Activated T-helper 1 cell treated with anti-CD3 and anti-CD28 coated beads, Interleukin-12 subunit alpha, Interleukin-12 subunit beta, Interleukin-2, Interleukin-4 antibody, amounts not matched to agents 30 ng/mL and 10 ng/mL and 1 ng/mL, durations not matched to agents 14 hours and 24 hours and 36 hours (primary cell): ENCODE measurements at places on chromosomes 4 and X.

- no peak for DNase-seq
These were observed 29.9 kb upstream of the FOXR2 start for GRCh38 chrX:55593296-55593695.

DNA sequence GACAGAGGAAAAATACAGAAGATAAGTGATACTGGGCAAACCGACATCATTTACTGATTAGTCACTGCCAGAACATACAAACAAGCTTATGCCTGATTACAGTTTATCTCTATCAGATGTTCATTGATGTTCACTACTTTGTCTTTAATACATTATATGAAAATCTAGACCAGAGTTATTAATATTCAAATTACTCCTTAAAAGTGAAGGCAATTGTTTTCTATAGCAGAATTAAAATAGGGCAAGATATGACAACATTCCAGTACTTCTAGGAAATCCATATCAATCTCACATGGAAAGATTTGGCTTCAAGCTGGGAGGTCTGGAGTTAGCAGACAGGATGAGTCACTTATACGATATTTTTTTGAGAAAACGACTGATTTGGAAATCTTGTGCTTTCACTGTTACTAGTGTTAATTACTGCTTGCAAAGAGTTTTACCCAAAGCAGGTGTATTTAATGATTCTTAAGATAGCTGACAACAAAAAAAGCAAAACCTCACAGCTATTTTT lies 31.8 kb downstream of the HPGD start:
- DNase-seq, result no peak

DNA sequence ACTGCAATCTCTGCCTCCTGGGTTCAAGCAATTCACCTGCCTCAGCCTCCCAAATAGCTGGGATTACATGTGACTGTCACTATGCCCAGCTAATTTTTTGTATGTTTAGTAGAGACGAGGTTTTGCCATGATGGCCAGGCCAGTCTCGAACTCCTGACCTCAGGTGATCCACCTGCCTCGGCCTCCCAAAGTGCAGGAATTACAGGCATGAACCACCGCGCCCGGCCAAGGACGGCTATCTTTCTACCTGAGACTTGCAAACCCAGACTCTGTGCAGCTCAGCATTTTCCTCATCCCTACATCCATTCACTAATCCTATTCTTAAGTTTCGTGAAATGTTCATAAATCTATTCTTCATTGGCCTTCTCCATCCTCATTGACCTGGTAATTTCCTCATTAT lies 330.0 kb downstream of the ANTXR2 start:
- DNase-seq, result no peak

GRCh38 chr4:94934864-94935263 lies 177.1 kb downstream of the BMPR1B start:
- no peak for DNase-seq

DNA sequence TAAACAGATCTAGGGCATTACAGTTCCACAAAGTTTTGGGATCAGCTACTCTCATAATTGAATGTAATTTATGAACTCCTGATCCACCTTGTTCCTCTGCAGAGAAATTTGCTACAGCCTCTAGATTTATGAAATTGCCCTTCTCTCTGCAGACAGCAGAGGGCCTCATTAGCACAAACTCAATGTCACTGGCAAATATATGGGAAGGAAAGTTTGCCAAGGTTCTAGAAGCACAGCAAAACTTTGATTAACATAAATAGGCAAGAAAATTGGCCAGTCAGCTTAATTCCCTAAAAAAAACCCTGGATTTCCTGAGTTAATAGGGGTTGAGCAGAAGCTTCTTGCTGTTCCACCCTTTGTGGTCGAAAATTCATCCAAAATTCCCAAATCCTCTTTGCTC lies 31.5 kb downstream of the PRPS1 start:
- DNase-seq, result peak; percentile 0

DNA sequence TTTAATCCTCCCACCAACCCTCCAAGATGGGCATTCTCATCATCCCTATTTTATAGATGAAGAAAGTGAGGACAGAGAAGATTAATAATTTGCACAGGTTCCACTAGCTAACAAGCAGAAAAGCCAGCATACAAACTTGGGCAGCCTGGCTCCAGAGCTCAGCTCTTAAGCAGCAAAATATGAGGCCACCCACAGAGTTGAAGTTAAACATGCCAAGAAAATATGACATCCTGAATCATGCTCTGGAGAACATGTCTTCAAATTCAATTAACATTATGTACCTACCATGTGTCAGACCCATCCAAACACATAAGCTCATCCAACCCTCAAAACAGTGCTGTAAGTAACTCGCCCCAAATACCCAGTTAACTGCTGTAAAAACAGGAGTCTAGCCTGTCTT lies 33.9 kb downstream of the USP46 start:
- no peak for DNase-seq

DNA sequence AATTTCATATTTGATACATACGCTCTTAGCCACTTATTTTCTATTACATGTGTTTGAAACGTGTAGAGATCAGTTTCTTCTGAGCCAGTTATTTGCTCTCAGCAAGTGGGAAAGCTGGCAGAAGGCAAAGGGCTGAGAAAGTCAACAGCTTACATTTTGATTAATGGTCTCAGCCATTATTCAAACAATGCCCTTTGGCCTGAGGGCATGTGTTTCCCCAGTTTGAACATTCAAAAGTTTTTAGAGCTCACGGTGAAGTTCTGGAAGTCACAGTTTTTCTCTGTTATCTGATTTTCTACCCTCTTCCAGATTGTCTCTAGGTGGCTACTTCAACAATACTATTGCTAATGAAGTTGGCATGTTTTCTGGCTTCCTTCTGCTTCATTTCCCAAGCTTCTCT lies 591.8 kb upstream of the CPEB2 start:
- DNase-seq, result no peak

DNA sequence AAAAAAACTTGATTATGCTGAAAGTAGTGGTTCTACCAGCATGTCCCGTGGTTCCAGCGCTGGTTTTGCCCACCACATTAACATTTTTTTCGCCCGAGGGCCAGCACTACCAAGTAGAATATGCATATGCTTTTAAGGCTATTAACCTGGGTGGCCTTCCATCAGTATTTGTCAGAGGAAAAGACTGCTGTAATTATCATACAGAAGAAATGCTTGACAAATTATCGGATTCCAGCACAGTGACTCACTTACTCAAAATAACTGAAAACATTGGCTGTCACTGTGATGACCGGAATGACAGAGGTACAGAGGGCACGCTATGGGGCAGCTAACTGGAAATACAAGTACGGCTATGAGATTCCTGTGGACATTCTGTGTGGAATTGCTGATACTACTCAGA lies 34.6 kb downstream of the PRPS2 start:
- no peak for DNase-seq

DNA sequence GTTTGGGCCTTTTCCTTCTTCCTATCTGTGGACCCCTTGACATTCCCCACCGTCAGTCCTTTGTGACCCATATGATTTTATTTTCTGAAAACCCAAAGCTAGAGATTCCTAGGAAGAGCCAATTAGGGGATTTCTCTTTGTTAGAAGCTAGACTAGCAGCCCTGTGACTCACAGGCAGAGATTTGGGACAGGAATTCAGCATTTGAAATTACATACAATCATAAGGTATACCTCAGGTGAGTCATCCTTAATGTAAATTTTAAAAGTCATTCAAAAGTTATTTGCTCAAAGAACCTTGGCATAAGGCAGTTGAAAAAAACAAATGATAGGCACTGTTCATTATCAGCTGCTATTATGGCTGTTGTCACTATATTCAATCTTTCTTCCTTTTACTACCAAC lies 40.6 kb downstream of the USP26 start:
- DNase-seq, result no peak

DNA sequence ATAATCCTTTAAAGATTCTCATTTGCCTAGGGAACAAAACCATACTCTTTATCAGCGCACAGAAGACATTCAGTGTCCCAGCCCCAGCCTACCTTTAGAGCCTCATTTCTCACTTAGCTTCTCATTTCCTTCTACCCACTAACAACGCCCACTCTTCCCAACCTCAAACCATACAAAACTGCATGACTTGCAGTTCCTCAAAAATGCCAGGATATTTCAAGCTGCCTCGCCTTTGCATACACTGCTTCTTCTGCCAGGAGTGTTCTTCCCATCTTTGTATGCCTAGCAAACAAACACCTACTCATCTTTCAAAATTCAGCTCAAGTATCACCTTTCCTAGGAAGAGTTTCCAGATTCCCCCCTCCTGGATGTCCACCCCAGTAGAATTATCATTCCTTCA lies 129.9 kb upstream of the ADGRL3 start:
- DNase-seq, result no peak

DNA sequence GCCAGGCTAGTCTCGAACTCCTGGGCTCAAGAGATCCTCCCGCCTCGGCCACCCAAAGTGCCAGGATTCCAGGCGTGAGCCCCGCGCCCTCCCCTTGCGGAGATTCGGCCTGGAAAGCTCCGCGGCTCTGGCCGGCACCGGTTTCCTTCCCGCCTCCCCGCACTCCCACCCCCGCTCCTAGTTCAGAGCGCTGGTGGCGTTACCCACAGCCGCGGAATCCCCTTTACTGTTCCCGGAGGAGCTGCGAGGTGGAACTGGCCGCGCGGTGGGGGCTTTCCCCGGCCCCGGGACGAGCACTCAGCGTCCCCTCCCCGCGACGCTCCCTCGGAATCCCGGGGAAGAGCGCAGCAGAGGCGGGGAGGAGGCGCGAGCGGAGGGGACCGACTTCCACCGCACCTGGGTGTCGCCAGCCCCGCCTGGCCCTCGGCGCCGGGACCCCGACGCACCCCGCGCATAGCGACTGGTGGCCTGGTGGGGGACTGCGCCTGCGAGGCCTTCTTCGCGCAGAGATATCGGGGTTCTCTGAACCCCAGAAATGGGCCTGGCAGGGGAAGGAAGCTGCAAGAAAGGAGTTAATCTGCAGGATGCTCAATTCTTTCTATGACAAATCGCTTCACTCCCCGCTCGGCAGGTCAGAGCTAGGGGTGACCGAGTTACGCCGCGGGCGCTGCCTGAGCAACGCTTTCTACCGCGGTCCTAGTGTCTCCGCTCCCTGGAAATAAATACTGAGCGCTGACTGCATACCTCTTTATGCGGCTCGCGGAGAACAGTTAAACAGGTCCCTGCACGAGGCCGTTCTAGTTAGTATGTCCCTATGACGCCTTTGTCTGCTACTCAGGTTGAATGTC lies 14.6 kb upstream of the SLC25A4 start:
- DNase-seq, result no peak

- peak; percentile 3 for DNase-seq
These were observed 121.0 kb upstream of the TEX13D start for GRCh38 chrX:124211312-124211942.

DNA sequence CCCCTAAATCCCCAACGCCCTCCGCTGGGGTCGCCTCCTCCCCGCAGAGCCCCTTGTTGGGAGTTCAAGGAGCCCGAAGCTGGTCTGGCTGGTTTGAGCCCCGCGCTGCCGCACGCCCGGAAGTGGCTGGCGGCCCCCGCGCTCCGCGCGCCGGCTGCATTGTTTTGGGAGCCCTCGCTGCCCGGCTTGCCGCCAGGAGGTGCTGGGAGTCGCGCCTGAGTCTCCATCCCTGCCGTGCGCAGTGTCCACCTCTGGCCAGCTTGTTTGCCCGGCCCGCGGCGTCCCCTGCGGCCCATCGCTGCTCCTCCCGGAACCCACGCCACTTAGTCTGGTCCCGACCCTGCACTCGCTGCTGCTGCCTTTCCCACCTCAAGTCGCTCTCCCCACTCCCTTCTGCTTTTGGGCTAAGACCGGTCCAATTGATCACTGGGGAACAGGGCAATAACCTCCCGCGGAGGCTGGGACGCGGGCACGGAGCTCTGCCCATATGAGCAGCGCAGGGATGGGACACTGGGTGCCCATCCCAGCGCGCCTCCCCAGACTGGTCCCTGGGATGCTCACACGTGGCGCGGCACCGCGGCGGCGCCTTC lies 2.2 kb upstream of the SFRP2 start:
- no peak for DNase-seq

GRCh38 chr4:169033660-169034059 lies 23.6 kb upstream of the CBR4 start:
- no peak for DNase-seq

- no peak for DNase-seq
These were observed 231.3 kb downstream of the SHOX start for GRCh38 chrX:861921-862320.

GRCh38 chrX:71301195-71301924 lies at the start of gene ITGB1BP2:
Gene ITGB1BP2 (plus strand): TSS chrX:71301750. CDS start chrX:71301807, 57 bp downstream.
- DNase-seq, result no peak

DNA sequence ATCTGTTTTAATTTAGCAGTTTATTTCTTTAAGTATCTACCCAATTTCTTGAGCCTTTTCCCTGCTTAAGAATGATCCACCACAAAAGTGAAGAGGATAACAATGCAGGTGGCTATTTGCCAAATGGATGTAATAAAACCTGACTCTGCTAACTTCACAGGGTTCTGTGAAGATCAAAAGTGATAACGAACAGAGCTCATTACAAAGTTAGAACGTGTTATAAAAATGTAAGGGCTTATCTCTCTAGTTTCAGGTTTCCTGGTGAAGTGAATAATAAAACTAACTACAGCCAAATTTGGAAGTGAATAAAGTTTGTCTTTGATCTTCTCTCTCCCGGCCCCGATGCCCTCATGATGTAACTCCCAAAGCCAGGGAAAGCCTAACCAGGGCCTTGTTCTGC lies 497.9 kb downstream of the SMARCA1 start:
- DNase-seq, result no peak

DNA sequence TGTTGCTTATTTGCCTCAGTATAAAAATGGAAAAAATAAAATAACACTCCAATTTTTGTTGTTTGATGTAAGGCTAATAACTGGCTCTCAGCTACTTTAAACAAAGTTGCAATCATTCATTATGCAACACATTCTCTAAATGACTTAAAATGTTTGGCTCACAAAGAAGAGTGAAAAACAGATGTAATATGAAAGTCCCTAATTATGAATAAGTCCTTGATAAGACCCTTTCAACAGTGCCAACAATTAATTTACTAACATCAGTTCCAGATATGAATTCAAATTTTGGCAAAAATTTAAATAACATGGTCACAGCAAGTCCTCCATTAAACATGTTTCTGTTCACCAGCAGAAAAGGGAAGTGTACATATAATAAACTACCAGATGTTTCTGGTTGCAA lies 69.8 kb downstream of the PAPSS1 start:
- no peak for DNase-seq

DNA sequence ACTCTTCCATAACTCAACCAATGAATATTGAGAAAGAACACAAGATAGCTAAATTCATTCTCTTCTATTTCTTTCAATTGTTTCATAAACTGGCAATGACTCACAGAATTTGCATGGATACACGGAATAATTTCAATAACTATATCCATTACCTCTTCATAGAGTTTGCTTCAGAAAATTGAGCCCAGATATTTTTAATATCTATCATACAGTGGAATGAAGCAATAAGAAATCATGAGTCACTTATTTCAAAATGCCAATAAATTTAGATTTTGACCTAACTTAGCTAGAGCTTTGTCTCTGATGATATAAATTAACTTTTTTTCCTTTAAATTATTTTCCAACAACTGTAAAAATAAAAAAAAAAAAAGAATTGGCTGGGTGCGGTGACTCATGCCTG lies 22.2 kb upstream of the MANBA start:
- no peak for DNase-seq

GRCh38 chr4:19512086-19512485 lies 739.6 kb upstream of the SLIT2 start:
- DNase-seq, result no peak

- no peak for DNase-seq
These were observed 6.9 kb upstream of the SRPK3 start for GRCh38 chrX:153773741-153774575.

GRCh38 chr4:182338746-182339145 lies 95.5 kb downstream of the TENM3 start:
- DNase-seq, result no peak

- no peak for DNase-seq
These were observed 121.6 kb downstream of the ATXN3L start for GRCh38 chrX:13198056-13198761.

- DNase-seq, result no peak
These were observed 63.6 kb downstream of the STARD8 start for GRCh38 chrX:68710870-68711576.

GRCh38 chr4:13892739-13893105 lies 265.2 kb upstream of the BOD1L1 start:
- no peak for DNase-seq
